ENCODE measurements at places on chromosomes 2 and 18. TPM values are rescaled to one million over a fixed set of nuclear protein-coding genes. Genes with fewer than 3 reads are reported as not detected.
A peak's percentile ranks its signal among the peaks of the same experiment; 100 is the strongest.

The CRYBA2 gene
- 3.4 TPM for total RNA-seq

The GLB1L gene
- total RNA-seq, result 2.5 TPM

DNA sequence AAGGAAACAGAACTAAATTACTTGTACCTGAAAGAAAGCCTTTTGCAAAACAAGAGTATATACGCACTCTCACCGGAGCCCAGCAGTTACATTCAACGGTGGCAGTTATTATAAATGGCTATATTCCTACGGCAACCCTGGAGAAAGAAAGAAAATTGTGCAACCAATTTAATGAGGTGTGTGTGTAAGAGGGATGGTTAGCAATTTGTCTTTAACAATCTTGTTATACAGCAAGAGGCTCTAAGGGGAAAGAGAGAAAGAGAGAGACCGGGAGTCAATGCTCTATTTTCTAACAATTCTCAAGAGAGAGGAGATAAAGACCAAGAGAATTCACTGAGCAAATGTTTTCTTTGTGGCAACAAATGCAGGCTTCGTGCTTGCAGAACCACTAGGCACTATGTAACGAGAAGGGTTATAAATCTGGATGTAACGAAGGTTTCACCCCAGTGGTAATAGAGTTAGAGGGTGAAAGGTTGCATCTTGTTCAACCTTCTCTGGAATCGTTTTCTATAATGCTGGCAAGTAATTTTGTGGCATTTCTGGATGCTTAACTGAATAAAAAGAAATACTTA lies 359.1 kb upstream of the SPRED2 start:
- no peak for DNase-seq

DNA sequence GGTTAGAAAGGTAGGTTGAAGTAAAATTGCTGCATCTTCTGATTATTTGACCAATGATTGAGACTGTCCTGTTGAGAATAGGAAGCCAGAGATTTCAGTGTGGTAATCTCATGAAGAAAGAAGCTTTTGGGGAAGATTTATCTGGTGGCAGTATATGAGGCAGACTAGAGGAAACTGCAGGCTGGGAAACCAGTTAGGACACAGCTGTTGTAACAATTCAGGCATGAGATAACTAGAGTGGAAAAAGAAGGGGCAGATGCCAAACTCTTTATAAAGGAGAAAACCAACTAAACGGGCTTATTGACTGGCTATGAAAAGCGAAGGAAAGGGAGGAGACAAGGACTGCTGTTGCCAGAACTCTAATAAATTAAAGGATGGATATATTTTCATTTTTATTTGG lies 155.6 kb downstream of the TTC27 start:
- no peak for DNase-seq

The HOXD8 gene
- 4.6 TPM for total RNA-seq

- DNase-seq, result no peak
Observed at GRCh38 chr18:24073791-24074190, 59.2 kb downstream of the TTC39C start.

DNA sequence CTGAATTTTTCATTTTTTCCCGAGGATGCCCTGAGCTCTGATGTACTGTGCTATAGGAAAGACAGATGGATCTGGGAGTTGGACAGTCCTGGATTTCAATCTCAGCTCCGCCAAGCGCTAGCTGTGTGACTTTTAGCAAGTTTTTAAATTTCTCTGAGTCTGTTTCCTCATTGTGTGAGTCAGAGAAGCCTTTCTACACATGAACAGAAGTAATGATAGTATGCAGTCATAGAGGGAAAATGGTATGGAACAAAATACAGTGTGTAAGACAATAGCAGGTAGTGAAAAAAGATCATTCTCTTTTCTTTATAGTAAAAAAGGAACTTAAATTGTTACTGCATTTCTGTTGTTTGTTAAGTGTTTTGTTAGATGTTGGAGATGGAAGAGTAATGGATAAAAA lies 52.4 kb upstream of the PPM1B start:
- DNase-seq, result no peak

DNA sequence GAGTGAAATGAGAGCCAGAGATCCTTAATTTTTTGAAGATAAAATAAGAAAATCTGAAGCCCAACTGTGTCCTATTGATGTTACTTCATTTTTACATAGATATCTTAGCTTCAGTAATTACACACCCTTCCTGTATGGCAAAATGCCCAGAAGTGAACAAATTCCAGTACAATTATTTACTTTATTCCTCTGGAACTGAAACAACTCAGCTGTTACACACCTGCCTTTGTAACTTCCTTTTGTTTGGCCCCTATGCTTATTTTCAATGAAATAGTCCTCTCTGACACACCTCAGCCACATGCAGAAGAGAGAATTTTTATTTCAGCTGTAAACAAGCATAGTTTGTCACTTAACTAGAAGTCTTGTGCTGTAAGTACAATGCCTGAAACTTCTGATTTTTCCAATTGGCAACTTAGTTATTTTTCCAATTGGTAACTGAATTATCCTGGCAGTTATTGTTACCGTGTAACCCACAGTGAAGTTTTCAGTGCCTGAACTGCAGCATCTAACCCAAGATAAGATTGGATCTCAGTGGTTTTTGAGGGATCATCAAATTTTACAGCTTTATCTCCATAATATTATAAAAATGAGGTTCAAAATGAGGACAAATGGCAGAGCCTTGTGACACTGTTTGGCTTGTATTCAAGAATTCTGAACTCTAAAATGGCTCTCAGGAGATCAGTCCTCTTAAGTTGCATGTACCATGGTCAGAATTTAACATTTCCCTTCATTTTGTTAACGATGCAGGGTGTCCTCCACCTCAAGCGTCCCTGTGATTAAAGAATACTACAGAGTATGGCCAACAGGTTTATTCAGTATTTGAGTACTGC lies 82.6 kb downstream of the PKP4 start:
- DNase-seq, result peak; percentile 60

GRCh38 chr2:51290725-51291124 lies 258.8 kb upstream of the NRXN1 start:
- no peak for DNase-seq

- no peak for DNase-seq
Observed at GRCh38 chr2:182883451-182883850, 17.0 kb upstream of the FRZB start.

The HSBP1L1 gene
- 51.8 TPM for total RNA-seq

GRCh38 chr18:40962784-40963183 lies 992.2 kb upstream of the PIK3C3 start:
- no peak for DNase-seq

DNA sequence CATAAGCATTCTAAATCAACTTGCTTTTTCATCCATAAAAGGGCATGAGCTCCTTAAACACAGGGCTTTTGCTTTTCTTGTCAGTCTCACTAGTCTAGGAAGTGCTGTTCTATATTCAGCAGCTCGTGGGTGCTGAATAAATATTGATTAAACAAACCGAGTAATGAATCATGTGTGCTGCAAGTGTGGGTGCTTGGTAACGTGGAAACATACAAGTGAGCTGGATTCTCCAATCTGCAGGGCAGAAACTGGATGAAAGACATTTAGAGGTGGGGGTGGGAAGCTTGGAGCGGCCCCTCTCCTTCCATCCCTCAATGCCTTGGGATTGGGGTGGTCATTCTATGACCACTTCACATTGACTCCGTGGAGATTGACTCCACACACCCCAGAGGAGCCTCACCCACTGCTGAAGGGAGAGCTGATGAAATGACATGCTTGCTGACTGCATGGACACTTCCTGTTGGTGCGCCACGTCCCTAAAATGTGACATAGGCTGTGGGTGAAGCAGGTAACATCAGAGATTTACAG lies 114.6 kb downstream of the DOCK10 start:
- no peak for DNase-seq

The IL1RN gene
- 1.5 TPM for total RNA-seq

DNA sequence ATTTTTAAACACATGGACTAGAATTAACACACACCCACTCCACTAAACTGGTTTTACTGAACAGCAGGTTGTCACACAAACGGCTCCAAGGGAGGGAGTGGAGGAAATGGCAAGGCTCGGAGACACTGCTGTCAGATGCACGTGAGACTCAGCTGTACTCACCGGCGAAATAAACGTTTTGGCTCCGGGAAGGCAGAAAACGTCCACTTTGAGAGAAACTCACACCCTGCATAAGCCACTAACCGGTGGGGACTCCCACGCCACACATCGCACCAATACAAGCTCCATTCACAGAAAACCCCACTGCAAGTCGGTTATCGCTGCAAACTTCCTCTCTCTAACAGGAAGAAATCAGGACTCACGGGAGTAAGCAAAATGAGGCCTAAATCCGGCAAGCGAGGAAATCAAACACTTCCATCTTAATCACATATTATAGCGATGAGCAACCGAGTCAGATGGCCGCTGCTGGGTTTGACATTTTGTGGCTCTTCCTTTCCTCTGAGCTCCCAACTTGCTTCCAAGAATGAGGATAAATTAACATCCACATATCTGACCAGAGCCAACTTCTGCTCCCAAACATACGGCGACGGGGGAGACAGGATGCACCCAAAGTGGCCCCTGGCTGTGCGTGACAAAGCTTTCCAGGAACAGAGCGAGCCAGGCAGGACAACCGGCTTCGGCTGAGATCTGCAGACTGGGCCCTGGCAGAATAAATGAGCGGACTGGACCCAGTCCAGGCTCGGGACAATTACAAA lies 63.5 kb downstream of the HDAC4 start:
- no peak for DNase-seq

- DNase-seq, result no peak
Observed at GRCh38 chr2:72710418-72711152, 115.2 kb downstream of the EXOC6B start.

The TRIM43 gene
- total RNA-seq, result not detected

The NEMP2 gene
- total RNA-seq, result 5.1 TPM

The SERPINB12 gene
- total RNA-seq, result not detected

- DNase-seq, result no peak
Observed at GRCh38 chr2:180583441-180584140, 396.8 kb upstream of the UBE2E3 start.

DNA sequence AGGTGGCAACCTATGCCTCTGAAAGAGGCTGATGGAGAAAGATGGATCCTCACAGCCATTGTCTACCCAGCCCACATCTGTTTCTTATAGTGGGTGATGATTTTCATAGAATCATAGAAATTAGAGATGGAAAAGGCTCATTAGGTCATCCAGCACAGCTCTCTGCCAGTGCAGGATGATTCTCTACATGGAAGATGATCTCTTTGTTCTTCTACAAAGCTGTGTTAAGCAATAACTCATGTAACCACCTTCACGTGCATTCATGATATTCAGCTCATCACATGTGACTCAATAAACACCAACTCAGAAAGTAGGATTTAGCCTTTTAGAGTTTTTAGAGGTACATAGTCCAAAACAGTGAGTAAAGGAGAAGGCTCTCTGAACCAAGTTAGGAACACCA lies 539.4 kb upstream of the ID2 start:
- DNase-seq, result no peak

- no peak for DNase-seq
Observed at GRCh38 chr2:144201126-144201525, 318.8 kb downstream of the ZEB2 start.

GRCh38 chr18:11784674-11785304 lies 66.4 kb upstream of the CHMP1B start:
- no peak for DNase-seq

The CFC1 gene
- total RNA-seq, result not detected

- no peak for DNase-seq
Observed at GRCh38 chr18:13618760-13619438, 107.5 kb downstream of the FAM210A start.

The SP5 gene
- 3.5 TPM for total RNA-seq

- no peak for DNase-seq
Observed at GRCh38 chr2:176814740-176815367, 397.7 kb upstream of the HNRNPA3 start.

DNA sequence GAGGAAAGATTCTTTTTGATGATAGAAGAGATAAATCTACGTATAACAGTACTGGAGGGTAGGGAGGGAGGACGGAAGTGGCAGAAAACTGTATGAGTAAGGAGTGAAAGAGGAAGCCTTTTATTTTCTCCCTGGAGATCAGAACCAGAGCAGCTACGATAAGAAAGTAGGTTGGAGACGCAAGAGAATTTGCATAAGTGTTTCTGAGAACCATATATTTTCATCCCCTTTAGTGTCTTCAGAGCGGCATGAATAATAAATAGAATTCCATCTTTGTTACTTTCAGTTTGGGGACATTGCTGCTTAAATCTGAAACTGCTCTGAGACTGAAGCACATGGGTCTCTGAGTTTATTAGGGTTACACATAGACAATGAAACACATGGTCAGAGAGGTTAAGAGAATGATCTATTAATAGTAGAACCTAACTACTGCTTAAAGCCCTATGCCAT lies 230.2 kb upstream of the TNP1 start:
- DNase-seq, result no peak

GRCh38 chr2:27954771-27955383 lies 64.3 kb downstream of the BABAM2 start:
- DNase-seq, result peak; percentile 38

- DNase-seq, result no peak
Observed at GRCh38 chr2:232418466-232419244, 12.0 kb downstream of the ALPG start.

The CRYGD gene
- total RNA-seq, result not detected

GRCh38 chr2:129212299-129212958 lies 767.0 kb upstream of the RAB6C start:
- DNase-seq, result no peak

The TUBA3E gene
- not detected for total RNA-seq

GRCh38 chr2:128511731-128512378 lies 193.2 kb upstream of the HS6ST1 start:
- DNase-seq, result no peak

DNA sequence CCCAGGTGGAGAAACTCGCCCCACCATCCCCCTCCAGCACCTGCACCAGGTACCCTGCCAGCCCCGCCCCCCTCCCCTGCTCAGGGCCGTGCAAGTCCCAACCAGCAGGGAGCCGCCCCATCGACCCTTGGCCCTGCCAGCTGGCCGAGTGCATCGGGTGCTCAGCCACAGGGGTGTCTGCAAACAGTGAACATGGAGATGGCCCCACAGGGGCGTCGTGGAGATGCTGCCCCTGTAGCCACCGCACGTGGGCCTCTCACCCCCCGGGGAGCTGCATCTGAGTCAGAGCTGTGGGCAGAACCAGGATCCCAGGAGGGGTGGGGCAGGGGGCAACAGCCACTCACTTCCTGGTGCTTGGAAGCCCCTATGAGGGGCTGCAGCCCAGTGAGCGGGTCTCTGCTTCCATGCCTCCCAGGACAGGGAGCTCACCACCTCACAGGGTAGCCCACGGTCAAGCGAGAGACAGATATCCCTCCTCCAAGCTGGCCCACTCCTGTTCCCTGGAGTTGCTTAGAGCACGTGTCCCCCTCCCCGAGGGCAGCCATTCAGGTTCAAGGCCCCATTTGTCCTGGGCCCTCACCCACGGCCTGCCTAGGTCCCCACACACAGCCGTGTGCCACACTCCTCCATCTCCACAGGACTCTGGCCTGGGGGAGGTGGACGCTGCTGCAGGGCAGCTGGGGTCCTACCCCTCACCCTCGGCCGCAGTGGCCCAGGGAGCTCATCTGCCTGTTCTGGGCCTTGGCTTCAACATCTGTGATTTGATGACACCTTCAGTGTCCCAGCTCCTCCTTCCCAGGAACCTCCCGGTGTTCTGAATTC lies 1.1 kb upstream of the MAB21L4 start:
- peak; percentile 68 for DNase-seq

The NR4A2 gene
- total RNA-seq, result 2.6 TPM

DNA sequence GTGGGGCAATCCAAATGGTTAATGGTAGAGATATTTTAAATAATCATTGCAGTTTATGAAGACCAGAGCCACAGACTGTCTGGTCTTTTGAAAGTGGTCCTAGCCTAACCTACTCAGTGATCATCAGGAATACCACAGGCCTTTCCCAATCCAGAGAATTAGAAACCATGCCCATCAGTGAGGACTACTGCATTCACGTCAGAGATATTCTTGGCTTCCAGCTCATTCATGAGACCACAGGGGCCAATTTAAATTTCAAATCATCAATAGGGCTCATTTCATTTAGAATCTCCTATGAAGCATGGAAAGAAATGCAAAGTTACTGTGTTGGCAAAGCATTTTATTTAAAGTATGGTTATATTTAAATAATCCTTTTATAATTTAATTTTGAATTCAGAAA lies 362.3 kb upstream of the KCNJ3 start:
- no peak for DNase-seq
